Smooth muscle cell of the brain vasculature (primary cell): ENCODE measurements at places on chromosomes 2 and 18.

- no peak for DNase-seq
These were observed 10.8 kb upstream of the YWHAQ start for GRCh38 chr2:9641641-9642040.

DNA sequence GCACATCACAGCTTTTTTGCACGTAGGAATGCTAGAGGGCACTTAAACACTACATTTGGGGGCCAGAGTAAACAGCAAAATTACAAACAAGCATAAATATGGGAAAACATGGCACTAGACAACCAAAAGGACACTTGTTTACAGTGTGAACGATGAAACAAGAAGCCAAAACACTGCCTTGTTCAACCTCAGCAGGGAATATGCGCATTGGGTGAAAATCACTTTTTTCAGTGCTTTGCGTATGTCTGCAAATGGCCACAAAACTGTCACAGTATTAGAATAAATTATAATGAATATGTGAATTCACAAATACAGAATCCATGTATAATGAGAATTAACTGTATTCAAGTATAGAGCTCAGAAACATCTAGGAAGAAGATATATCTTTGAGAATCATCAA lies 1064.0 kb upstream of the GYPC start:
- no peak for DNase-seq

DNA sequence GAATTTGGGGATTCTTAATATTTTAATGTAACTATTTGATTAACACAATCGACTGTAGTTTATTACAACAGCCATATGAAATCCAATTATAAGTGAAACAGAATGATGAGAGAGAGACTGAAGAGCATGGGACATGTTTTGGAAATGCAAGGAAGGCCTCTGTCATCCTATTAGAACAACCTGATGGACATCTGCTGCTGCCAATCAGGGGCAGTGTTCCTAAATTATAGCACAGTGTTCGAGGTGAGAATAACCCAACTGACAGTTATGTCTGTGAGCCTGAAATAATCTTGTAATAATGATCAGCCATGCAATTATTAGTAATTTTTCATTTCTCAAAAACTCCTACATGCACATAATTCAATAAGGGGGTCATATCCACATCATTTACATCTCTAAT lies 73.6 kb downstream of the CCDC141 start:
- DNase-seq = no peak

GRCh38 chr2:3625186-3625585 lies 30.3 kb downstream of the COLEC11 start:
- DNase-seq = no peak

DNA sequence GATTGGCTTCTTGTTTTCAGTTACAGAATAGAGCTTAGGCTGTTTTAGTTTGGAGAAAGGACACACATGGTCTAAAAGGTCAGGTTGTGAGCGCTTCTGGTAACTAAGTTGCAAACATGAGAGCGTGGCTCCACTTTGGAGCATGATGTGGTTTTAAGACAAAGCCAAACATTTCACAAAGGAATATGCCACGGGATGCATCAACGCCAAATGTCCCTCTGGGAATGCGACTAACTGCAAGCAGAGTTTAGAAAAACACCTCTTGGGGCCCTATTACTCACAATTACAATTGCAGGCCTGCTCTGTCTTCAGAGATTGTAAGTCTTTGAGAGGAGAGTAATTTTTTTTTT lies 25.4 kb downstream of the MYO7B start:
- no peak for DNase-seq

DNA sequence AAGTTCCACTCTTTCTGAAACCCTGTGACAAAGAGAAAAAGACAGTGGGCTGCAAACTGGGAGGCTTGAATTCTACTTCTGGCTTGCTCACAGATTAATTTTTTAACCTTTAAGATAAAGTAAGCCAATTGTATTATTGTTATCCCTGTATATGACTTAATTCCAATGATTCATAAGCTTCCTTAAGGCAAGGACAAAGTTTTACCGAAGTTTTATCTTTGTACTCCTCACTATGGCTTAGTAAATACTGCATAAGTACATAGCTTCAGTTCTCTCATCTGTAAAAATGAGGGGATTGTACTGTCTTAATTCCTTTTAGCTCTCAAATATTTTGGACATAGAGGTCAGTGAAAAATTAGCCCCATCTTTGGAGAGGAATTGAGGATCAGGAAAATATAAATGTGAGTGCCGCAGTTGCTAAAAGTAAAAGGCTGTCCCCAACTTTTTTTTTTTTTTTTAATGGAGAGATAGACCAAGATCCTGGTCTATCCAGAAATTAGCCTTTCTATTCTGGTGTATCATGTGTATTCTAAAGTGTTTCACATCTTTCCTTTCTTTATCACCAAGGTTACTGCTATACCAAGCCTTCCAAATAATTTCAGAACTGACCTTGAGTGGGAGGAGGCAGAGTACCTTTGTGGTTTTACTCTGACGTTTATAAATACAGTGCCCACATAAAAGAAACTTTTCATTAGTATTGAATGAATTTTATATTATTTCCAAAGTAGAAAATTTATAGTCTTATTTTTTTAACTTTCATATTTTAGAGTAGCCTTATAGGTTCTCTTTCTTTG lies 13.3 kb downstream of the RELCH start:
- no peak for DNase-seq

GRCh38 chr2:239826376-239826775 lies 198.8 kb downstream of the NDUFA10 start:
- DNase-seq = no peak

- DNase-seq = no peak
These were observed 41.4 kb upstream of the MAPRE2 start for GRCh38 chr18:34999756-35000289.

- no peak for DNase-seq
These were observed 304.5 kb upstream of the FANCL start for GRCh38 chr2:58545300-58546280.

- DNase-seq = no peak
These were observed 31.1 kb downstream of the EPAS1 start for GRCh38 chr2:46328291-46328690.

DNA sequence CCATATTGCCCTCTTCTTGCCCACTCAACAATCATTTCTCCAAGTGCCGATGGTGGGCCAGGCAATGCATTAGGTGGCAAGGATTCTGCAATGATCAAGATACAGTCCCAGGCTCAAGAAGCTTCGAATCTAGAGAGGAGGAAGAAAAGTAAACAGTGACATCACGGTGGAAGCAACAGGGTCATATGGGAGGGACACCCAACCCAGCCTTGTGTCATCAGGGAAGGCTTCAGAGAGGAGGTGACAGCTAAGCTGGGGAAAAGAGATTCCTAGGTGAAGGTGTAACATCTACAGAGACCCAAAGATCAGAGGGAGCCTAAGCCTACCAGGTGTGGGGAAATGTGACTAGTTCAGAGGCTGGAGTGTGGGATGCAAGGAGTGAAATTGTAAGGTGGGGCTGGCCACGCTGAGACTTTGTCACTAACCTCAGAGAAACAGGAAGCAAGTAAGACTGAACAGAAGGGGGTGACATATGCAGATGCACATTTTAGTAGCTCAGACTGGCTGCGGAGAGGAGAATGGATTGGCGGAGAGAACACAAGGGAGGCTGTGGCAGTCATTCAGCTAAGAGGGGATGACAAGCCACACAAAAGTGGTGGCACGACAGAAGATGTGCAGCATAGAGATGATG lies 104.9 kb downstream of the ANKRD44 start:
- no peak for DNase-seq

- DNase-seq = no peak
These were observed 69.0 kb downstream of the CPO start for GRCh38 chr2:207008105-207008990.

GRCh38 chr2:60499651-60500265 lies 53.7 kb downstream of the BCL11A start:
- no peak for DNase-seq

DNA sequence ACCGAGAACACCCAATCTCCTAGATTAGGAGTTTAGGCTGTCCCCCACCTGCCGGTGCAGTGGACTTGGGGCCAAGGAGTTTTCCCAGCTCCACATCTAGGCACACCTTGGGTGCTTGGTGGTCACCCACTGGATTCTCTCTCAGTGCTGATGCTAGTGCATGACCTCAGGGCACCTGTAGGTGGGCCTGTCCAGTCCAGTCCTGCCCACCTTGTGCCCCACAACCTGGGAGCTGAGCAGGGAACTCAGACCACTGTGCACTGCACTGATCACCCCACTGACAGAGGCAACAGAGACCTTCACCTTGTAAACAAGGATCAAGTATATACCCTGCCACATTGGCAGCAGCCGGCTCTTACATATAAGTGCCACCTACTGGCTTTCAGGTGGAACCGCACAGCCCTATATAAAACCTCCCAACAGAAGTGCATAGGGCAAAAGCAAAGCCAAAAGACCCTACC lies 12.7 kb upstream of the CDH19 start:
- DNase-seq = no peak

DNA sequence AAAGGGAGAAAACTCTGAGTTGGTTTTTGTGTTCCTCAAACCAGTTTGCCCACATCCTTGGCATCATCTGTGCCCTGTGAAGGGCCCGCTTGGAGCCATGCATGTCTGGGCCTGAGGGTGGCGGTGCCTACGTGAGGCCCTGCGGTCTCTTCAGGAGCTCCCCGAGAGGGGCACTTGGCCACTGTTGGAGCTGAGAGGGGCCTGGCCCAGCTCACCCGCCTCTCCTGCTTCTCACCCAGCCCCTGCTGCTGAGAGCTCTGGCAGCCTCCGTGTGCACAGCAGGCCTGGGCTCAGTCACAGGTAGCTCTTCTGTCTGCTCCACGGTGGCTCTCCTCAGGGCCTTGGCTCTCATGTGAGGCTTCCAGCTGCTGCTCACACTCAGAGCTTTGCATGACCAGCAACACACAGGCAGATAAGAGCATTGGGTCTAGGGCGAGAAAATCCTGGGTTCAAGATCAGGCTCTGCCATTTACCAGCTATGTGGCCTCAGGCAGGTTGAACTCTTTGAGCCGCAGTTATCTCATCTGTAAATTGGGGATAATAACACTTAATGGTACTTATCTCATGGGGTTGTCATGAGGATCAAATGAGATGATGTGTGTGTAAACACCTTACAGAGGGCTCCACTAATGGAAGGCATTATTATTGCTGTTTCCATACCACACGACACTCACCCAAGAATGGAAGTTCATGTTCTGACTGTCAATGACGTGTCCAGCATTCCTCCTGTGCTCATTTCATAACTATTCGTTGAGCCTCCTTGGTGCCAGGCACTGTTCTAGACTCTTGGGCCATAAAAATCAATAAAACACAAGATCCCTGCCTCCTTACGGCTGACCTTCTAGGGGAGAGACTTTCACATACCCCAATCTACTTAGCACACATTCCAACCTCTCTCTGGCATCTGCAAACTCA lies 41.6 kb upstream of the PLB1 start:
- DNase-seq = no peak

DNA sequence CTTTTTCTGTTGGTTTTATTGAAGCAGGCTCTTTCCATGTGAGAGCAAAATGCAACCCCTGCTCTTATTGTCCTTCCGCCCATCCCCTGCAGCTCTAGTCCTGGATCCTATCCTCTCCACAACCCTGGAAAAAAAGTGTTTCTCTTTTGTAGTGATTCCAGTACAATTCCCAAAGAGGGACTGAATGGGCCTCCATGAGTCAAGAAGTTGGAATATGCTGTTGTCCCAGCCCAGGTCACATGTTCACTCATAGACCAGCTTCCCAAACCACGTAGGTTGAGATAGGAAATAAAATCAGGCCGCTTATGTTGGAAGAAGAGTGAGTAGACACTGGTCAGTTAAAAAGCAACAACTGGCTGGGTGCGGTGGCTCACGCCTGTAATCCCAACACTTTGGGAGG lies 39.4 kb downstream of the CPO start:
- DNase-seq = no peak

DNA sequence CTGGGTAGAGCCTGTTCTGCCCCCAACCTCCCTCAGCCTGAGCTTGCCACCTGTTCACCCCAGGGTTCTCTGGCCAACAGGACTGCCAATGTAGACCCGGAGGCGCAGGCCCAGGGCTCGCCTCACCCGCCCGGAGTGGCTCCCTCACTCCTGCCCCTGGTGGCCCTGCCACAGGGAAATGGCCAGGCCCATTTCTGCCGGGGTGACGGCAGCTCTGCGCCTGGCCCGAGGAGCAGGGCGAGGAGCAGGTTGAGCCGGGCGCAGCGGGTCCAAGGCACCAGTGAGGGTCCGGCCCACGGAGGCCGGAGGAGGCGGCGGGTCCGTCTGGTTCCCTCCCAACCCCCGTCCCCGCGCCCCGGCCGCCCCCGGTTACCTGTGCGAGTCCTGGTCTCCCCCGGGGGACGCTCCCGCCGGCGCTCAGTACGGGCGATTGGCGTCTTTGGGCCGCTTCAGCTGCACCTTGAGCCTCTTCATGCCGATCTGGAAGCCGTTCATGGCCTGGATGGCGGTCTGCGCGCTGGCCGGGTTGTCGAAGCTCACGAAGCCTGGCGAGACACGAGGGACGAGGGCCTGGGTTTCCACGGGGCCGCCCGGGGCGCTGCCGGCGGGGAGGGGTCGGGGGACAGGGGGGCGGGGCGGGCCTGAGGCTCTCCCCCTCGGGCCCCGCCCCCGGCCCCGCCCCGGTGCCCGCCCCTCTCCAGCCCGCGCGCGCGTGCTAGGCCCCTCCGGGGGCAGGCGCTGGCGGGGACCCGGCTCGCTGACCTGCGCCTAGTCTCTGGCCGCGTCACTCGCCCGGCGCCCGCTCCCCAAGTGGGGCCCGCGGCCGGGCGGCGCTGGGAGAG lies 312.0 kb downstream of the CELF4 start:
- no peak for DNase-seq

DNA sequence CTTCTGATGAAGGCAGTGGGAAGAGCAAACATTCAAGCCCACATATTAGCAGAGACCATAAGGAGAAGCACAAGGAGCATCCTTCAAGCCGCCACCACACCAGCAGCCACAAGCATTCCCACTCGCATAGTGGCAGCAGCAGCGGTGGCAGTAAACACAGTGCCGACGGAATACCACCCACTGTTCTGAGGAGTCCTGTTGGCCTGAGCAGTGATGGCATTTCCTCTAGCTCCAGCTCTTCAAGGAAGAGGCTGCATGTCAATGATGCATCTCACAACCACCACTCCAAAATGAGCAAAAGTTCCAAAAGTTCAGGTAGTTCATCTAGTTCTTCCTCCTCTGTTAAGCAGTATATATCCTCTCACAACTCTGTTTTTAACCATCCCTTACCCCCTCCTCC lies 35.4 kb downstream of the CCNT2 start:
- DNase-seq = no peak

DNA sequence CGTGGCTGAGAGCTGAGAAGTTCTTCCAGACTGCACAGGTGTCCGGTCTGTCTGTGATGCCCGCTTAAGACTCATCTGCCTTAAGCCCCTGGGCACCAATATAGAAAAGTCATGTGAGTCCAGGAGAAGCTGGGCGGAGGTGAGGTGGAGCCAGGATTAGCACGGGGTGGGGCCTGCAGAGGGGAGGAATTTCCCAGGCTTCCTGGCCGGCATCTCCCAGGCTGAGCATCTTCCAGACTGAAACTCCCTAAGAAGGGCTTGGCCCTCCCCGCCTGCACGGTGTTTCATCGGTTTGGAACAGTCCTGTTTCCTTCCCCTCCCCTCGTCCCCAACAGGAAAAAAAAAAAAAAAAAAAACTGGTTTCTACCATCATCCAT lies 270.3 kb downstream of the ATAD2B start:
- no peak for DNase-seq

- DNase-seq = no peak
These were observed 66.5 kb downstream of the ATF2 start for GRCh38 chr2:175101514-175101913.

- no peak for DNase-seq
These were observed 155.7 kb upstream of the RAB12 start for GRCh38 chr18:8453528-8453927.

- peak; percentile 3 for DNase-seq
These were observed 197.1 kb upstream of the SMAD2 start for GRCh38 chr18:48127606-48128005.

- DNase-seq = no peak
These were observed 163.2 kb downstream of the INSIG2 start for GRCh38 chr2:118251427-118251826.
